ENCODE measurements at places on chromosomes 7 and 10.

DNA sequence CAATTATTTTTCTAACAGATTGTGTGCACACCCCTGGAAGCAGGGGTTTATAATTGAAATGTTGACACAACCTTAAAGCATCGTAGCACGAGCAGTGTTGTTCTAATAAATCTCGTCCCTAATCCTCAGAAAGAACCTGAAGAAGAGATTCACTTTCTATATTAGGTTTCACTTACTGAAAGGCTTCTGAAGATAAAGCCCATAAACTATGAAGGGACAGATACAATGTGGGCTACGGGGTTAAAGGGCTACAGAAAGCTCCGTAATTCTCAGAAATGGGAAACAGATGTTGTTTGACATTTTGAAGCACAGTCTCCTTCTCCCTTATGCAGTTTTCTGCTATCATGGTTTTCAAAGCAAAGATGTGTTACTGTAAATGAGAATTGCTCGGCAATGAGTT is 479.6 kb downstream of the GATA3 start:
- no peak for DNase-seq

DNA sequence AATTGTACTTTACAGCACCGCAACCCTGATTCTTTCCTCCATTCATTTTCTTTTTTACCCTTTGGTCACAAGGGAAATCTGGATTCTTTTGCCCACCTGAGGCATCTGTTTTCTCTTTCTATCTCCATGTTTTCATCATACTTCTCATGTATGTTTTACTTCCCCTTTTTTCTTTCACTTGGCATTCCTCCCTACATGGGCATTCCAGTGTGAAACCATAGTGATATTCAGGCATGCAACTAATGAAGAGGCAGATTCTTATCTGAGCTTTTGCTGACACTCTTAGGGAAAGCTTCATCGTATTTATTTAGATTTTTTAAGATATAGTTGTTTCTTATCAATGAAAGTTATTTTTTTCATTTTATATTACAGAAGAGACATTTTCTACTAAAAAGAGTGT is 405.2 kb upstream of the TEX47 start:
- DNase-seq, result no peak

DNA sequence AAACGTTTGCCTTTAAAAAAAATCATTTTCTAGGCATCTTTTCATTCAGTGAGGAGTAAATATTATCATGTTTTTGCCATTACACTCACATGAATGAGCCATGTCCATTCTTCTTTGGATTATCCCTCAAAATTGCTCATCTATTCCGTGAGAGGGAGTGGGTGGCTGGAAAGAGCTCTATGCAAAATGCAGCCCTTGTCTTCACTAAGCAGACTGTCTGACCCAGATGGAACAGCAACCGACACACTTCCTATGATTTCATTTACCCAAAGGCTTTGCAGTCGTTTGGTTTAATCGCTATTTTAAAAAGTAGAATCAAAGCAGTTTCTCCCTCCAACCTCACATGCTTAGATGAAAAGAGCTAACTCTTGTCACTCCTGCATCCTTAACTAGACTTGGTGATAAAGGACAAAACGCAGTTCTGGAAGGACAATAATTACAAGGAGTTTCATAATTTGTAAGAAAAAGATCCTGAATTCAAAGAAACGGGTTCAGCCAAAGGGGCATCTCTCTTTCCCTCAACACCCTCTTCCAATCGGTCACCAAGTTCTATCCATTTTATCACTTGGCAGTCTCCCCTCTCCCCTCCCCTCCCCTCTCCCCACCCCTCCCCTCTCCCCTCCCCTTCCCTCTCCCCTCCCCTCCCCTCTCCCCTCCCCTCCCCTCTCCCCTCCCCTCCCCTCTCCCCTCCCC is 198.1 kb upstream of the STK17A start:
- no peak for DNase-seq

DNA sequence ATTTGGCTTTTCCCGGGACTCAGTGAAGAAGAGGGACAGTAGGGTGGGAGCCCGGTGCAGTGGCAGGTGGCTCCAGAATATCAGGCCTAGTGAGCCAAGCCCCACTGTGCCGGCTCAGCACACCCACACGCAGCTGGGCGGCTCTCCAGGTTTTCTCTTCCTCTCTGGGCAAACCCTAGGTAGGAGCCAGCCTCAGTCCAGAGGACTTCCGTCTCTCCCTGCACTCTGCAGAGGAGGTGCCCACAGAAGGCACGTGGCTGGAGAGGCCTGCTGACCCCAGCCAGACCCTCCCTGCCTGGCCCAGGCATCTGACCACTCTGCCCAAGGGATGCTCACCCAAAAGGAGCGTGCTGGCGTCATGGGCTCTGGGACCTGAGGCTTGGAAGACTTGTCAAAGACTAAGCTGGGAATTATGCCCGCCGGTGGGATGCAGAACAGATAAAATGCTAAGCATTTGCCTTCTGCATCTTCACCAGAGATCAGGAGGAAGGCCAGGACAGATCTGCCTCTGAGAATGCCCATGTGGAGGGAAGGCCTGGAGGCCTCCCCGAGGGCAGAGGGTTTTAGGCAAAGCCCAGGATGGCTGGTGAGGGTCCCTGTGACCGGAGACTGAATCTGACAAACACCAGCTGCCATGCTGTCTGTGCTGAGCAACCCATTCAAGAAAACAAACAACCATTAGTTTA is 40.2 kb downstream of the TCERG1L start:
- no peak for DNase-seq

- DNase-seq, result no peak
Observed at GRCh38 chr10:131833446-131834080, 67.2 kb upstream of the PPP2R2D start.

Data from activated CD4-positive, alpha-beta memory T cell treated with anti-CD3 and anti-CD28 coated beads, Interleukin-2, amount 10 ng/mL, durations not matched to agents 7 days and 5 days (primary cell).